ENCODE measurements at places on chromosomes 7 and 10. TPM values are rescaled to one million over a fixed set of nuclear protein-coding genes. Genes with fewer than 3 reads are reported as not detected.
A peak's percentile ranks its signal among the peaks of the same experiment; 100 is the strongest.

DNA sequence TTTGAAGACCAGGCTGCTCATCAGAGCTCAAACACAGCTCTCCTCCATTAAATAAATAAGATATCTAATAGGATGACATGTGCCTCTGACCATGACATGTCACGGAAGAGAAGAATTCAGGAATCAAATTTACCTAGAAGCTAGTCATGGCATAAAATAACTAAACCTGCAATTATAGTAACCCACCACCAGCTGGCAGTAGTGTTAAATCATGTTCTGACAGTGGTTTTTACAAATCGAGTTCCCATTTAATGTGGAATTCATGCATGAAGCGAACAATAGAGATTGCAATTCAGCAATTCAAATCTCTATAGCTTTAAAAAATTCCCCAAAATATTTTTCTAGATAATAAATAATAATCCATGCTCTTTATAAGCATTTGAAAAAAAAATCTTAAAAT is 74.6 kb upstream of the IKZF1 start:
- H3K27me3 ChIP-seq: no peaks in the 10 kb centered on the region
- no peak overlapping the region for H3K27ac ChIP-seq
- DNase-seq: no peak

DNA sequence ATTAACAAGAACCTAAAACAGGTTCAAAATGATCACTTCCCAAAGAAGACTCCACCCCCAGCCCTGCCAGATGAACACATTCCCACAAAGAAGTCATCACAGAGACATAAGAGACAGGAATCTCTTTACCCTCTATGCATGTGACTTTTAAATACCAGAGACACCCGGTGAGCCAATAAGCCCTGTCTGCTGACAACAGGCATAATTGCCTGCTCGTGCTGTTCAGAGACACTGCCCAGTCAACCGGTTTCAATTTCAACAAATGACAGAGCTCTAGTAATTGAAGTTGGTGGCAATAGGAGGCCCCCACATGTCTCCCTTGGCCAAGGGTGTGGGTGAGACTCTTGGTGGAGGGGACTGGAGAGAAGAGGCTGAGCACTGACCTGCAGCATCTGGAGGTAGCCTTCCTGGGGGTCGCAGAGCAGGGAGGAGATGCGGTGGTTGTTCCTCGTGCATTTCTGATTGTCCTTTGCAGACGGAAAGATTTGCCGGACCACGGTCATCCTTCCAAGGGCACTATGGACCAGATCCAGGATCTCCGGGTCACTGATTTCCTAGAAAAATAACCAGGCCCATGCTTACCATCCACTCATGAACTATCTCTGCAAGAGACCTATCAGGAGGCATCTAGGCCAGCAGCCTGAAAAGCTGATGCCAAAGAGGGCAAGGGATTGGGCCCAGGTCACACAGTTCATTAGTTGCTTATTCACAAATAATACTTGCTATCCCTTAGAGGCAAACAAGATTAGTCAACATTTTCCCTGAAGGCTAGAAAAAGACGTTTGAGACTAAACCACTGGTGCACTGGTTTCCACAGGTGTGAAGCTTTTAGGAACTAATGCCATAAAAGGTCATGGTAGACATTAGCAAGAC is 497.7 kb downstream of the GRID1 start:
- H3K27me3 ChIP-seq: no peaks in the 10 kb centered on the region
- no peak for DNase-seq
- no peaks in the 10 kb centered on the region for H3K36me3 ChIP-seq
- no peak overlapping the region for H3K27ac ChIP-seq

GRCh38 chr7:50450590-50451032 is 461 bp upstream of the FIGNL1 start:
- no peaks in the 10 kb centered on the region for H3K27me3 ChIP-seq
- H3K36me3 ChIP-seq: peaks cover 15% of the 10 kb centered on the region
- peaks cover 15% of the 10 kb centered on the region for H3K4me1 ChIP-seq
- H3K27ac ChIP-seq: peak overlapping the region; percentile 85
- H3K4me3 ChIP-seq: peak overlapping the region; percentile 79
- peak; percentile 61 for DNase-seq

Gene BTBD16
- total RNA-seq: 0.62 TPM

Gene SEMA3E
- 8.8 TPM for total RNA-seq

Gene DNAJC12
- total RNA-seq: 1.5 TPM

Measured in lower lobe of right lung (tissue), 2 donors.